ENCODE measurements at places on chromosomes 7 and 10. TPM values are rescaled to one million over a fixed set of nuclear protein-coding genes. Genes with fewer than 3 reads are reported as not detected.

TMEM196 gene
- not detected for total RNA-seq

TLX1 gene
- total RNA-seq = not detected

SHTN1 gene
- total RNA-seq = 33.1 TPM

HECW1 gene
- total RNA-seq = 12.0 TPM

ZSCAN25 gene
- total RNA-seq = 8.1 TPM

PNLIPRP1 gene
- total RNA-seq = not detected

CCDC7 gene
- 0.68 TPM for total RNA-seq

DGKI gene
- total RNA-seq = 0.31 TPM

OPALIN gene
- total RNA-seq = not detected

NKX2-3 gene
- total RNA-seq = not detected

RELN gene
- 0.03 TPM for total RNA-seq

NAT16 gene
- 0.17 TPM for total RNA-seq

CYP2C19 gene
- 0.02 TPM for total RNA-seq

ELFN1 gene
- total RNA-seq = 0.55 TPM

CPA2 gene
- 0.08 TPM for total RNA-seq
